ENCODE measurements at places on chromosomes 11 and 22. TPM values are rescaled to one million over a fixed set of nuclear protein-coding genes. Genes with fewer than 3 reads are reported as not detected.

UCP3 gene
- 1.8 TPM for total RNA-seq

- H3K4me3 ChIP-seq: no peak overlapping the region
- H3K36me3 ChIP-seq: no peaks in the 10 kb centered on the region
- peaks cover 8% of the 10 kb centered on the region for H3K4me1 ChIP-seq
- no peak overlapping the region for H3K27ac ChIP-seq
- peaks cover 86% of the 10 kb centered on the region for H3K27me3 ChIP-seq
- DNase-seq: peak; percentile 83
Measured at GRCh38 chr11:13963169-13963948, 836 bp downstream of the SPON1 start.

DNA sequence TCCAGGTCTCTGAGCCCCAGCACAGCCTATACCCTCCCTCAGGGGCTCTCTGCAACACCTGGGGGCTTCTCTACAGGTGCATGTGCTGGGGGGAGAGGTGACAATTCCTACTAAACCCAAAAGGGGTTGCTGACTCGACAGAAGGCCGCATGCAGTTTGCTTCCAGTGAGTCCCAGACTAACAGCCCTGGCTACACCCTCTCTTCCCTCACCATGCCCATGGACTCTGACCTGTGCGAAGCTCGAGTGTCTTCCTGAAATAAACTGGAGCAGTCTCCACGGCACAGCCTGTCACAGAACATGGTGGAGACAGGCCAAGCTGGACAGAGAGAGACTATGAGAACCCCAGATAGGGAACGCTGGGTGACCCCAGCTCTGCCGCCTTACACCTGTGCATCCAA is 16.6 kb downstream of the PLEKHA7 start:
- no peak overlapping the region for H3K4me3 ChIP-seq
- H3K27ac ChIP-seq: no peak overlapping the region
- H3K36me3 ChIP-seq: peaks cover 6% of the 10 kb centered on the region
- DNase-seq: no peak

BEST1 gene
- total RNA-seq: 2.0 TPM

- peaks cover 10% of the 10 kb centered on the region for H3K4me1 ChIP-seq
- DNase-seq: no peak
- H3K27me3 ChIP-seq: peaks cover 7% of the 10 kb centered on the region
- H3K27ac ChIP-seq: no peak overlapping the region
- no peaks in the 10 kb centered on the region for H3K36me3 ChIP-seq
- no peak overlapping the region for H3K4me3 ChIP-seq
Measured at GRCh38 chr11:77046060-77046501, 11.9 kb downstream of the B3GNT6 start.

DNA sequence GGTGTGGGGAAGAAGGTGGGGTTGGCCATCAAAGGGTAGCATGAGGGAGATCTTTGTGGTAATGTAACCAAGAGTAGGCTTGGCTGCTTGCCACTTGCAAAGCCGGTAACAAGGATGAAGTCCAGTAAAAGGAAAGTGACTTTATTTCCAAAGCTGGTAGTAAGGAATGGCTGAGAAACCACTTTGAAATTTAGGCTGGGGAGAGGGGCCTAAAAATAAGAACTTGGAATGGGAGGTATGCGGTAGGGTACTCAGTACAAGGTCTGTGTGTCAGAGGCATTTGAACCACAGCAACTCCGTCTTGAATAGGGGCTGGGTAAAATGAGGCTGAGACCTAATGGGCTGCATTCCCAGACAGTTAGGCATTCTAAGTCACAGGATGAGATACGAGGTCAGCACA is 216.0 kb upstream of the ISX start:
- H3K36me3 ChIP-seq: no peaks in the 10 kb centered on the region
- no peaks in the 10 kb centered on the region for H3K27me3 ChIP-seq
- H3K4me1 ChIP-seq: peaks cover 2% of the 10 kb centered on the region
- H3K4me3 ChIP-seq: no peak overlapping the region
- DNase-seq: no peak

GRCh38 chr22:48569476-48570233 is 1258.0 kb downstream of the BRD1 start:
- DNase-seq: no peak
- H3K4me1 ChIP-seq: peaks cover 22% of the 10 kb centered on the region
- no peaks in the 10 kb centered on the region for H3K27me3 ChIP-seq
- H3K4me3 ChIP-seq: no peak overlapping the region

All from osteocyte (in vitro differentiated cells).